Activated T-cell treated with anti-CD3 and anti-CD28 coated beads, Interleukin-2, amount 50 U/mL, for 4 hours (primary cell): ENCODE measurements at places on chromosomes 16 and 17. TPM values are rescaled to one million over a fixed set of nuclear protein-coding genes. Genes with fewer than 3 reads are reported as not detected.

The MYL11 gene
- total RNA-seq = 0.76 TPM

The NFATC2IP gene
- 66.9 TPM for total RNA-seq

The RNF222 gene
- total RNA-seq = 0.13 TPM

The CCDC144A gene
- 0.98 TPM for total RNA-seq

The OR1F1 gene
- not detected for total RNA-seq

The CDH11 gene
- total RNA-seq = 0.35 TPM

The CORO6 gene
- total RNA-seq = 11.8 TPM

The CLEC19A gene
- not detected for total RNA-seq
